ENCODE measurements at places on chromosomes 6 and 20.

DNA sequence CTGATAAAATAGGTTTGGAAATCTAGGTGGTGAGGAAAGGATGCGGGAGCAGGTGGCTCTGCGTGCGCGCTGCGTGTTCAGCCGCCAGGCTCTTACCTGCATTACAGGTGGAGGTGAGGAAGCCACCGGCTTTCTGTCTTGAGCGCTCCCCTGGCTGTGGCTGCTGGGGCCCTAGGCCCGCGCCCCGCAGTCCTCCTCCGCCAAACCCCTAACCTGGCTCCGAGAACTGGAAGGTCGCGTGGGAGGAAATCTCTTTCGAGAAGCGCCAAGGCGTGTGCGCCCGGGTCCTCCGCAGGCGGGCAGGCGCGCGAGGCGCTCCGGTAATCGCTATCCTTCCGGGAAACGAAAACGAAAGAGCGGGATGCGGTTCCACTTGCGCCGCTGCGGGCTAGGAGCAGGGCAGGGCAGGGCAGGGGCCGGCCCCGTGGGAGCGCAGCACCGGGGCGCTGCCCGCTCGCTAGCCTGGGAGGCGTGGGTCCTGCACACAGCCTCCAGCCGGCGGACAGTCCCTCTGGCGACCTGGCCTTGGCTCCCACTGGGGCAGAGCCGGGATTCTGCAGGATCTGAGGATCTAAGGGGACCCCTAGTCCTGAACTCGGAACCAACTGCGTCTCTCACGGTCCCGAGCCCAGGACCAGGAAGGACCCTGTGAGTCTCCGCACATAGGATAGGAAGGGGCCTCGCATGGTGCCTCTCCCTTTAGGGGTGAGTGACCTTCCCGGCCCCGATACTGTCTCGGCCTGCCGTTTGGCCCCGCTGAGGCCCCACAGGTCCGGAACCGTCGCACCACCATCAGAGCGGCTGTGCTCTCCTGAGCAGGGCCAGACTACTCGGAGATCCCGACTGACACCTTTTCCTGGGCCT is at the start of gene ETV7:
TSS of gene ETV7 (minus strand) at position 230 of the 864 bp plus-strand sequence. CDS start at position 102, 128 bp downstream.
- peak; percentile 47 for DNase-seq

- DNase-seq: no peak
These were observed 10.6 kb downstream of the TAAR1 start for GRCh38 chr6:132648356-132648755.

- no peak for DNase-seq
These were observed 690.0 kb upstream of the CHD6 start for GRCh38 chr20:42308171-42308570.

DNA sequence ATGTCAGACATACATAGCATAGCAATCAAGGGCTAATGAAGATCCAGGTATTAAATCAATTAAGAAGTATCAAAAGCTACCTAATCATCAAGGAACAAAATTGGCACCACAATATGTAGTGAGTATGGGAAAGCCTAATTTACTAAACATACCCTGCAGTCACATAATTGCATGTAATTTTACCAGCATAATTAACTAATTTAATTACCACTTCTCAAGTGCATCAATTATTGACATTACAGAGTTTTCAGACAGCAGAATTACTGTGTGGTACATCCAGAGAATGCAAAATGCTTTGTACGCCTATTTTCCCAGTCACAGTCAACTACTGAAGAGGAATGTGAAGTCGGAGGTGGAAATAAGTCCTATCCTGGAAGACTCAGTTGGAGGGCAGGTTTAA is 279.0 kb upstream of the ID4 start:
- no peak for DNase-seq

Data from ACHN (cell line).